ENCODE measurements at places on chromosomes 4 and X. TPM values are rescaled to one million over a fixed set of nuclear protein-coding genes. Genes with fewer than 3 reads are reported as not detected.

Gene IQSEC2
- polyA plus RNA-seq, result 21.1 TPM

DNA sequence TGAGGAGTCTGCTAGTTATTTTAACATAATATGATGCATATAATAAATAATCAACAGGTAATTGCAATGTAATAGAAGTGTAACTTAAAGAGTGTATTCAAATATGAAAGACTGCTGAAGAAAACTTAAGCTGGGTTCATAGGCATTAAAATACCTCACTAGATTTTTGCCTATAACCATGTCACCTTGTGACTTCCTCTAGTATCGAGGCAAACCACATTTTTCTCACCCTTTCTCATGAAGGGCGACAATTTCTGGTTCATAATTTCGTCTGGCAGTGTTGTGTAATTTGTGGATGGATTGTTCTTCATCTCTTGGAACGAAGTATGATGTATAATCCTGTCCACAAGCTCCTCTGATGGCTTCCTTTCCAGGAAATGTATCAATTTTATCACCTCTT, 16.0 kb downstream of the SULT1E1 start:
- no peak for DNase-seq

DNA sequence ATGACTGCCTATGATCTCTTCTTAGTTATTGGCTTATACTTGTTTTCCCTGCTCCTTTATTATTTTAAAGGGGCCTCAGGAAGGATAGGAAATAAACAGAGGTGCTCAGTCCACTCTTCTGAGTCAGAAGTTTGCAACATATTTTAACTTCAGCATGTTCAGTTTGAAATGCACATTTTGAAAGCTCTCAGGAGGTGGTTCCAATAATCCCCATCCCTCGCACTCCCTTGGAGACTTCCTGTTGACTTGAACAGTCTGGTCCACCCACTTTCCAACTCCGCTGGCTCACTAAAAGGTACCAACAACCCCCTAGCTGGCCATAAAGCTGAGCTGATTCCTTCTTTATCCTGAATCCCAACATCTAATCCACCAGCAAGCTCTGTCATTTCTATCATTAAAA, 78.3 kb upstream of the DUSP21 start:
- DNase-seq, result no peak

GRCh38 chr4:77636902-77637301, 31.3 kb downstream of the CXCL13 start:
- no peak for DNase-seq

DNA sequence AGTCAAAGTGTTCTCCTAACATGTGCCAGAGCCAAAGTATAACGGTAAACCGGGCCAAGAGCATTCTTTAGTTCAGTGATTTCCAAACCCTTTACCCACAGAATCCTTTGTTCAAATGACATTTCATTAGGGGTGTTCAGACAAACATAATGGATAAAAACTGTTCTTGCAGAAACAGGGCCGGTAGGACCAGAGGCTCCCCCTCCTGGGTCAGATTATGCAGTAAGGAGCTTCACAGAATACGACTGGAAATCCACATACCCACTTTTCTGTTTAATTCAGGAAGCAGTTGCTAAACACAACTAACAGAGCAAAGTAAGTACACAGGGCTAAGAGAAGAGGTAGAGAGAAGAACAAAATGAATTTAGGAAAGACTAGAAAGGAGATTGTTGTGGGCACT, 46.6 kb upstream of the TMEM184C start:
- no peak for DNase-seq

Gene TRIM60
- polyA plus RNA-seq, result 0.09 TPM

DNA sequence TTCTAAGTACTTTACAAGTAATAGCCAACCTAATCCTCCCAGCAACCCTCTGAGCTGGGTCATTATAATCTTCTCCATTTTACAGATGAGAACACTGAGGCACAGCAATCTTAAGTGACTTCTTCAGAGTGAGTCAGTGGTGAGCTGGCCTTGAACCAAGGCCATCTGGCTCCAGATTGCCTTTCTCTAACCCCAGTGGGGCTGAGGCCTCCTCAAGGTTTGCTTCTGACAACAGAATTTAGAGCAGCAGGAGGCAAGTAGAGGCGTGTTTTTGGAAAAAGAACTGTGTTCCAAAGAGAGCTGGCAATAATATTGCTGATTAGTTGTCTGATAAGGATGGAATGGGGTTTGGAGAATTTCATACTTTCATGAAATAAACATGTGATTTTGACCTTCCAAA, 41.2 kb downstream of the PIR start:
- DNase-seq, result no peak

Gene CENPI
- polyA plus RNA-seq, result 9.4 TPM

DNA sequence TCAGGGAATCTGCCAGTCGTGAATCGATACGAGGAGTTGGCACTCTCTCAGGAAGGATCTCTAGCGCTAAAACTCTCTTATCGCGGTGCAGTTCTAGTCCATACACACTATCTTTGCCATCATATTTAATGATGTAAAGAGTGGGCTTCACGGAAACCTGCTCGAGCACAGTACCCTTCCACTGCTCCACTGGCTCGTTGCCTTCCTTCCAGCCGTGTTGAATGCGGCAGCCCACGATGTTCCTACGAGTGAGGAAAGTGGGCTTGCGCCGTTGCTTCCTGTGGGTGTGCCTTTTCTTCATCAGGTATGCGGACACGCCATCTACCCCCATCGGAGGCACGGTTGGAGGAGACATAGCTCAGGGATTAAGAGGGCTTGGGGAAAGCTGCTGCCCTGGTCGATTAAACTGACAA, 661 bp downstream of the SPIN4 start:
- DNase-seq, result peak; percentile 18

DNA sequence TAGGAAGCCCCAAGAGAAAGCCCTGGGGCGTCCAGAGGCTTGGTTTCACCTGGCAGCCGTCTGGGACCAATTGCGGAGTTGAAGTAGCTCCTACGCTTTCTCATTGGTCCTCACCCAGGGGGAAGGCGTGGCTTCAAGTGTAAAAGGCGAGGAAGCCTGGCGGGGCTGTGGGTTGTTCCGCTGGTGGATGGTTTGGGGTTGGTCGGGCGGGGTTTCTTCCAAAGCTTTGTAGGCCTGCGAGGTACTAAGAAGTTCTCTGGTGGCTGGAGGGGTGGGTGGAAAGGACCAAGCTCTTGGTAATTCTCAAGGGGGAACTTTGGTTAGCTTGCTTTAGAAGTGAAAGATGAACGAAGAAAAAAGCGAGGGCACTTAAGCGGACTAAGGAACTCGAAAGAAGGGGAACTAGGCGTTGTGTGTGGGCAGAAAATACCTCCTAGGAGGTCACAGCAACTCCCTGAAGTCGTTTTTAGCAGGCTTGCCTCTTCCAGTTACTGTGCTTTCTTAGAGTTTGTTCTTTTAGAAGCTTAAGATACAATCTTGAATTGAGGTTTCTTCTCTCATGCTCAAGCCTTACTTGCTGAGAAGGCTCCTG, 36.6 kb downstream of the CCNG2 start:
- DNase-seq, result no peak

Gene NDUFB11
- 88.6 TPM for polyA plus RNA-seq

DNA sequence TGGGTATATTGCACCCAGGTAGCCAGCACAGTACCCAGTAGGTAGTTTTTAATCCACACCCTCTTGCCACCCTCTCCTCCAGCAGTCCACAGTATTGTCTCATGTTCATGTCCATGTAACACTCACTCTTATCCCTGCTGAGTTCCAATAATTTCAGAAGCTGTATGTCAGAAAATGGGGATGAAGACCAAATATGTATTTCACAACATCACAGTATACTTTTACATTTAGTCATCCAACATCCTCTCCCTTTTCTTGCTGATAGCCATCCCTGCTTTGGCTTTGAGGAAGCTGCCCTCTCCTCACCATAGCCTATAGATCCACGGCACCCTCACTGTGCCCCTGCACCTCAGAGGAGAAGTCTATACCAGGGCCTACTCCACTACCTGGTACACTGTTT, 126.0 kb upstream of the LDB2 start:
- no peak for DNase-seq

Gene FREM3
- 0.36 TPM for polyA plus RNA-seq

- no peak for DNase-seq
These were observed 492 bp upstream of the HDAC8 start for GRCh38 chrX:72573158-72573511.

Gene PLK4
- 21.8 TPM for polyA plus RNA-seq

Gene TMPRSS11B
- 0.11 TPM for polyA plus RNA-seq

DNA sequence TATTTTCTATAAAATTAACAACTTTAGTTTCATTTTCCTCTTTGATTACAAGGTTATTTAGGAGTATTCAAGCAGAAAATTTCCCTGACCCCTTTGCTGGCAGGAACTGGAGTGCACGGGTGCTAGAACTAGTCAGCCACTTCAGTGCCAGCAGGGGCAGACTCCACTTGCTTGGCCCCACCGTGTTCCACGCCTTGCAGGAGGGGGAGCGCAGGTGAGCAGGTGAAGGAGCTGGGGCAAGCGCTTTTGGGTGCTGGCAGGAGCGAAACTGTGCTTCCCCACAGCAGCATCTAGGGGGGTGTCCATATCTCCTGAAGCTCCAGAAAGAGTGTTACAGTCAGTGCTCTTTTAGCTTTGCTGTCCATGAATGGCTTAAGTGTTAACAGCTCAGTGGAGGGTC, 45.5 kb downstream of the MID2 start:
- no peak for DNase-seq

DNA sequence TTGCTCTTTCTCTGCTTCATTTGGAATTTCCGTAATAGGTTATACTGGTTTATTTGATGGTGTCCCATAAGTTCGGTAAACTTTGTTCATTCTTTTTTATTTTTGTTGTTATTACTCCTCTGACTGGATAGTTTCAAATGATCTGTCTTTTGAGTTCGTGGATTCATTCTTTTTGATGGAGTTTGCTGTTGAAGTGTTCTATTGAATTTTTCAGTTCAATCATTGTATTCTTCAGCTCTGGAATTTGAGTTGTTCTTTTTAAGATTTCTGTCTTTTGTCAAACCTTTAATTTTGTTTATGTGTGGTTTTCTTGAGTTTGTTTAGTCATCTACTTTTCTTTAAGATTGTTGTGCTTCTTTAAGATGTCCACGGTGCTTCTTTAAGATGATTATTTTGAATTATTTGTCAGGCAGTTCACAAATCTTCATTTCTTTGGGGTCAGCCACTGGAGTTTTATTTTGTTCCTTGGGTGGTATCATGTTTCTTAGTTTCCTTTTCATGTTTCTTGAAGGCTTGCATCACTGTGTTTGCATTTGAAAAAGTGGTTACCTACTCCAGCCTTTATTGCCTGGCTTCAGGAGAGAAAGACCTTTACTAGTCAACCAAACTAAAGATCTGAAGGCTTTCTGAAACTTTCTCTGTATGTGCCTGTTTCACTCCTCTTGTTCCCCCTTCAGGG, 154.8 kb upstream of the ANXA3 start:
- no peak for DNase-seq

Gene PLXNB3
- polyA plus RNA-seq, result 1.2 TPM

- no peak for DNase-seq
These were observed 55.2 kb downstream of the LGI2 start for GRCh38 chr4:24975510-24975909.

- no peak for DNase-seq
These were observed 6.3 kb upstream of the FGFR3 start for GRCh38 chr4:1786544-1787362.

Gene MAPK10
- polyA plus RNA-seq, result 56.5 TPM

- DNase-seq, result peak; percentile 63
These were observed 26.8 kb upstream of the GRXCR1 start for GRCh38 chr4:42865572-42866189.

Gene FAAH2
- polyA plus RNA-seq, result 10.2 TPM

GRCh38 chr4:180751009-180751408, 1492.2 kb upstream of the TENM3 start:
- DNase-seq, result no peak

Gene ADH7
- polyA plus RNA-seq, result not detected

- no peak for DNase-seq
These were observed 21.7 kb upstream of the SEC24B start for GRCh38 chr4:109411964-109412363.

DNA sequence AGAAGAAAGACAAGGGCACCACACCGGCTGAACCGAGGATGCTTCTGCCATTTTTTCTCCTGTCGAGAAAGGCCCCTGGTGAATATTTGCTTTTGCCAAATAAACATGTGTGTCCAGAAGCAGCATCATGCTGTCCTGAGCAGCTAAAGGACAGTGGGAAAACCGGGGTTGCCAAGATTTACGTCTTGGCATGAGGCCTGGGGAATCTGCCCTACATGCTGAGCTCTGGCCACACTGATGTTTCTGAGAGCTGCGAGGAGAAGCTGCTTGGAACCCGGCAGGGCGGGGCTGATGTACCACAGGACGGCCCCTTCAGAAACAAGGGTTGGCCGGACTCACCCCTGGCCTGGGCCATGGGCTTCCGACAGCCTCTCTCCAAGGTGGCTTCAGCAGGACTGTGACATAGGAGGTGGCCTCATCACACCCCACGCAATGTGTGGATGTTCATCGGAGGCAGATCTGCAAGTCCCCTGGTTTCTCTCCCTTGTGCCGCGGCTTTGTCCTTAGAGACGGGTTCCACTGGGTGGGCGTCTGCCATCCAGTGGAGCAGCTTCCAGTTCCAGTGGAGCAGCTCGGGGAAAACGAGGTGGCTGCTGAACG, 42.2 kb upstream of the SORCS2 start:
- DNase-seq, result no peak

Gene DRP2
- 2.7 TPM for polyA plus RNA-seq

DNA sequence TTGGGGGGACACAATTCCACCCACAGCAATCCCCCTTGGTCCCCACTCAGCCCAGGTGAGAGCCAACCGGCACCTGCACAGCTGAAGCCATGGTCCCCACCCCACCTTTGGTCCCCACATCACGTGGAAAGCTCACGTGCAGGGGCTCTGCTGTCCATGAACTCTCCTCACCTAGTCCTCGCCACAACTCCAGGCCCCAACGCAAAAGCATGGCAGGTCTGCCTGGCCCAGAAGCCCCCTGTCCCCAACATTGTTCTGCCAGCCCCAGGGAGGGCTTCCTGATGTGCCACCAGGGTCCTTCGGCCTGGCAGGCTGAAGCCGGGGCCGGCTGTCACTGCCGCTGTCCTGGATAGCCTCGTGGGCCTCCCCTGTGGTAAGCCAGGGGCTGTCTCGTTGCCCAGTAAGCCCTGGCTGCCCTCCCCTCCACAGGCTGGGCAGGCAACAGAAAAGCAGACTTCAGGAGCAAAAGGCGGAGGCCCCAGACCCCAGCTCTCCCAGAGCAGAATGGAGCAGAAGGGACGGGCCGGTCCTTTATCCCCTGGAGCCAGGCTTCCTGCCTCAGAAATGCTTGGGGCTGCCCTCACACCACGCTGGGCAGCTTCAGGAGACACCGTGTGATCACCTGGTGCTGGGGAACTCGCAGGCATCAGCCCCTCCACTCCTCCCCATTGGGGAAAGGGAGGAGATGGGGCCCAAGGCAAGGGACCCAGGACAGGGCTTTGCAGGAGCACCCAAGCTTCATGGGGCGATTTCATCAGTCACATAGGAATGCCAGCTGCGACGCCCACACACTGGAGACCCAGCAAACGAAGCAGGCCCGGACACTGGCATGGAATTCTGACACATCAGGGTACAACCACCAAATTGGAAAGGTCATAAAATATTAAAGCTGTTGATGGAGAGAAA, 103.7 kb downstream of the ADRA2C start:
- DNase-seq, result no peak
